ENCODE measurements at places on chromosomes 6 and 20.

- peak; percentile 15 for DNase-seq
These were observed 64.3 kb downstream of the EDN1 start for GRCh38 chr6:12354499-12354898.

- no peak for DNase-seq
These were observed 684.6 kb downstream of the UTRN start for GRCh38 chr6:144969602-144970272.

DNA sequence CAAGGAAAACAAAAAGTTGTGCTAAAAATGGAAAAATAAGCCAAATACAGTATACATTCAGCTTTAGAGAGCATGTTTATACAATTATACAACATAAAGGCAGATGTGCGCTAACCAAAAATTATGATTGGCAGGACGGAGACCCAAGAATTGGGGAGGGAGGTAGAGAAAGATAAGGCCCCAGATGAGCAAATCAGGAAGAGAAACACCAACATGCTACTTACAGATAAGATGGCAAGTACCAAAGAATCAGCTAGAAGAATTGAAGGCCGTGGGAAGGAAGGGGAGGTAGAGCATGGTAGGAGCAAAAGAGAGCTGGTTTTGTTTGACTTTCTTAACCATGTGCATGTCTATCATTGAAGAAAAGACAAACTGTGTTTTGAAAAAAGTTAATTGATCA, 45.4 kb downstream of the PRND start:
- no peak for DNase-seq

- peak; percentile 98 for DNase-seq
These were observed 171.1 kb downstream of the PREX1 start for GRCh38 chr20:48656661-48657211.

DNA sequence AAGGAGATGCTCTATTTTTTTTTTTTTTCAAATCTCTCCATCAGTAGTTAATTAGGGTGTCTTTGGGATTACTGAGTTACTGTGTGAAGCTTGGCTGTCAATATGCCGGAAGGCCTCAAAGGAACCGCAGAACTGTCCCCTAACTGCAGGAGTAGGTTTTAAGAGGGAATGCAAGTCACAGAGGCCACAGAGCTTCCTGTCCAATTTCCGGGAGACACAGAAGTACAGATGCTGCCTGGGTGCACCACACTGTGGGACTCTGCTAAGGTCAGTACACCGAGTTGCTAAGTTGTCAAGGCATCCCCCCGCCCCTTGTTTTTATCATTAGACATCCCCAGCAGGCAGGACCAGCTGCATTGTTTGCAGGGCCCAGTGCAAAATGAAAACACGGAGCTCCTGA, 120.2 kb upstream of the RAB32 start:
- DNase-seq: no peak

- no peak for DNase-seq
These were observed 10.6 kb downstream of the TAAR1 start for GRCh38 chr6:132648356-132648755.

DNA sequence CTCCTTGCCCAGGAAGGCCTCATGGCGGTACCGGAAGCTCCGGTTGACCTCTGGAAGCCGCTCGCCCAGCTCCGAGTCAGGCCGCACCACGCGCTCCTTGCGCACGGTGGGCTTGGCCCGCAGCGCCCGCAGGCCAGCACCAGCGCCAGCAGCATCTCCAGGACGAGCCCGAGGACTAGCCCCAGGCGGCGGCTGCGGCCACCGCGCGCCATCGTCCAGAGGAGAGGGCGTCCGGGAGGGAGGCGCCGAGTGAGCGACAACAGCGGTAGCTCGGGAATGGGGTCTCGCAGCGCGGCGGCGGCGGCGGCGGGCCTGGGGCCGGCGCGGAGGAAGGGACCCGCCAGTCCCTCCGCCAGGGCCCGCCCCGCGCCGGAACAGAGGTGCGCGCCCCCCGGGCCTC, 27.6 kb upstream of the CGA start:
- no peak for DNase-seq

DNA sequence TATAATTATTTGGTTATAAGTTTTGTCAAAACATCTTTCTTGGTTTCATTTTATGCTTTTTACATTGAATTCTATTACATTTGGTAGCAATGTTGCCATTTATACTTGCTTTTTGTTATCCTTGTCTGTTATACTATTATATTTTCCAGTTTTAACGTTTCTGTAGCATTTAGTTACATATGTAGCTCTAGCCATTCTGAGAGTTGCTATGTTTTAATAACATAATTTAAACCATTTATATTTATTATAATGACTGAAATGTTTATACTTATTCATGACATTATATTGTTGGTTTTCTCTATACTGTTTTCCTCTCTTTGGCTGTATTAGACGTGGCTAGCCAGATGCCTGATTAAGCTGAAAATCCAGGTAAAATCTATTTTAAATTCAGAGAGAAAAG, 252.0 kb upstream of the FLRT3 start:
- DNase-seq: no peak

DNA sequence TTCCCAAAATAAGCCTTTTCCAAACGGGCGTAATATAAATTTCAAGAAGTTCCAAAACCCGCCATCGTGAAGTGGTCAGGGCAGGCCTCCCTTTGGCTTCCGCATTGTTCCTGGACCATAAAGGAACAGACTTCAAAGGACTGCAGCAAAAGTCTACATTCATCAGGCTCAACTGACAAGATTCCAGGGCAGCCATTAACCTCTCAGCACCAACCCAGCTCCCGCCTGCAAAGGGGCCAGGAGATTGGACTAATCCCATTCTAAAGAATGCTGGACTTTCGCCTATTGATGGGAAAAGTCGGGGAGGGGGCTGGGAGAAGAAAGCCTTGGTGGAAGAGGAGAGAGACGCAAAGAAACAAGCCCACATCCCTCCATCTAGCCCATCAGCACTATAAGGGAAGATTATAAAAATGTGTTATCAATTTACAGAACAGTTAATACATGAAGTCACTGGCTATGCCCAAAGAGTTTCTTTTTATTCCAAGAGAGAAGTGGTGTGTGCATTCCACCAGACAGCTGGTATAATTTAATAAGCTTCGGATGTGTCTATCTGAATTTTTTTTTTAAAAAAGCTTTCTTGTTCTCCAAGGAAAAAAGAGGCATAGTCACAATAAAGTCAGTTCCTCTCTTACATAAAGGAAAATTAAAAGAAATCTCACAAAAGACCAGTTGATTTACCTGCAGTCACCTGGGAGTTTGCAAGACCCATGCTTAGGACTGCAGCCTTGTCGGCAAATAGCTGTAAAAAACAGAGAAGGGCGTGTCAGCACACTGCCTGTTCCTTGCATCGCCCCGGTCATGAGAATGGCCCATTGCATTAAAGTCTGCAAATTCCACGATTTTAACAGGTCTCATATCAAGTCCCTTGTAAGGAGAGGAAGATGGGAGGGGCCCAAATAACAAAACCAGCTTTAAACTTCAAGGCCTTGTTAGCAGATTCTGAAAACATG, 17.8 kb downstream of the JAG1 start:
- DNase-seq: no peak

GRCh38 chr6:85406641-85407075, 43.2 kb upstream of the NT5E start:
- no peak for DNase-seq

- no peak for DNase-seq
These were observed 11.1 kb upstream of the PEX7 start for GRCh38 chr6:136811272-136811671.

DNA sequence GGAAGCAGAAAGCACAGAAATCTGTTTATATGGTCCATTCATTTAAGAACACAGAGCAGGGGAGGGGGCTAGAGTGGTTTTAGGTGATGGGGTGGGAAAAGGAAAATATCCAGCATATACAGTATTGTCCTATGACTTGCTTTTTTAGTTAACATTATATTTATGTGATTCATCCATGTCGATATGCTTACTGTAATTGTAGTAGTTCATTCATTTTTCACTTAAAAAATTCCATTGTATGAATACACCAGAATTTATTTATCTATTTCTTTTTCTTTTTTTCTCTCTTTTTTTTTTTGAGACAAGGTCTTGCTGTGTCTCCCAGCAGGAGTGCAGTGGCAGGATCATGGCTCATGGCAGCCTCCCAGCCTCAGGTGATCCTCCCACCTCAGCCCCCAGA, 9.6 kb upstream of the PRIM2 start:
- no peak for DNase-seq

GRCh38 chr6:81939766-81940165, 187.3 kb upstream of the TENT5A start:
- DNase-seq: no peak

DNA sequence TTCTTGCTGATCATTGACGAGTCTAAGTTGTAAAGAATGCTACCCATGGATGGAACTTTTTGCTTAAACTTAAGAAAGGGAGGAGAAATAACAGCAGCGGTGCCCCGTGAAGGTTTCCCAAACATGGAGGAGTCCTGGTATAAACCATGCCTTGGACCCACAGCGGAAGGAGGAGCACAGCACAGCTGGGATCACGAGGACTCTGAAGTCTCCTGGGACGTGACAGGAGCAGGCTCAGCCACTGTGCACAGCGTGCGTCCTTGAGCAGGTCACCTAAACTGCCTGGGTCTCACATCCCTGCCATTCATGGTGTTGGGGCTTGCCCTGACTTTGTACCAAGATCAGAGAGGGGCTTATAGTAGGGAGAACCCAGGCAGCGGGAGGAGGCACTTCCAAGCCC, 56.1 kb upstream of the UNC93A start:
- DNase-seq: no peak

DNA sequence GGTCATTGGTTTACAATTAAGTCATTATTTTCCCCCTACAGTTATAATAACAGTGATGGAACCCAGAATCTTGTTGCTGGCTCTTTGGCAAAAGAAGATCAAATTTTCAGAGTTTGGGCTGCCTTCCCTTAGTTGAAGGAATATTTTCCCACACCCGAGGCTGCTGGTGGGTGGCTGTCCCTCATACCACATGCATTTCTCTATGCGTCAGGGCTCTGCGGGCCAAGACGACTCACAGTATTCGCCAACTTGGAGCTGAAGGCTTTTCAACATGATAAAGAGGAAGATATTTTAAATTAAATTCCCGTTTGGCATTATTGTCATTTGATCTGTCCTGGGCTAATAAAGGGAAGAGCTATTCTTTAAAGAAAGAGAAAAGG, 102.2 kb upstream of the SASH1 start:
- DNase-seq: peak; percentile 25

DNA sequence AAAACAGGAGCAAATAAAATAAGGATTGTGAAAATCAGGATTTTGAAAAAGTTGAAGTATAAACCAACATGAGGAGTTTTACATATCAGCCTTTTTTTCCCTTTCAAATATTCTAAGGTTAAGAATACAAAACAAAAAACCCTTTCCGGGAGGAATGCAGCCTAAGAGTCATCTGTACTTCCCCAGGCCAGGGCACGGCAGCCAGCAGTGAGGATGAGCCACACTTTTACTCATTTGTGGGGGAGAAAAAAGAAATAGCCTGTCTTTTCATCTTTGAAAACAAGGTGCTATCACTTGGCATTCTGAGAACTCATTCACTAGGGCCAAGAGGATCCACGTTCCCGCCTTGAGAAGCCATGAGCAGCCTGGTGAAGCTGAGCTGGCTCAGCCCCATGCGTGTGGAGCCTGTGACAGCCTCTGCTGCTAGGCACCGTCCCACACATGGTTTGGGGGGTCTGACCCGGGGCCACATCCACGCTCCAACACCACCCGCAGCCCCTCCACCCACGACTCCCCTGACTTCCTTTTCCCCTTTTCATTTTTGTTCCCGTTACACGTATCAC, 11.2 kb downstream of the SLC22A1 start:
- no peak for DNase-seq

DNA sequence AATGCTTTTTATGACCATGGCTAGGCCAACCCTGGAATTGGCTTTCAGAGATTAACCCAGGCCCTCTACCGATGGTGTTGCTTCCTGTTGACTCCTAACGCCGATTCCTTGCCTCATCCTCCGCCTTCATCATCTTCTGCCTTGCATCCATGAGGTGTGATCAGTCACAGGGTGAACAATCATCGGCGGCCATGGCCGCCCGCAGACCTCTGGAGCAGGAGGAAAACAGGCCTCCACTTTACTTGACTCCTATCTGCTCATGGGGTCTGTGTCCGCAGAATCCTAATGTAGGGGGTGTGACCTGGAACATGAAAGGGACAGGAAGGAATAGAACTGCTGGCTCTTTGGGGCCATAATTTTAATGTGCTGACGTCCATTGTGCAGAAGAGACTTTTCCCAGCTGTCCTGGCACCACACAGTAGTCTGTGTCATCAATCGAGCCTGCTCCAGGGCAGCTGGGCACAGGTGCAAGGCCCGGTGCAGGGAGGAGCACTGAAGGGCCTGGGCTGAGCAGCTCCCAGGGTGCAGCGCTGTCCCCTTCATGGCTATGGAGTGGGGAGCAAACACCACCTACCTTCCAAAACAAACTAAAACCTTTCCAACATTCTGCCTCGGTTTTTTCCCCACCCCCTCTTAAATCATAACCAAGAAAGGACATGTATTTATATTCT, 8.0 kb downstream of the SLC22A3 start:
- no peak for DNase-seq

DNA sequence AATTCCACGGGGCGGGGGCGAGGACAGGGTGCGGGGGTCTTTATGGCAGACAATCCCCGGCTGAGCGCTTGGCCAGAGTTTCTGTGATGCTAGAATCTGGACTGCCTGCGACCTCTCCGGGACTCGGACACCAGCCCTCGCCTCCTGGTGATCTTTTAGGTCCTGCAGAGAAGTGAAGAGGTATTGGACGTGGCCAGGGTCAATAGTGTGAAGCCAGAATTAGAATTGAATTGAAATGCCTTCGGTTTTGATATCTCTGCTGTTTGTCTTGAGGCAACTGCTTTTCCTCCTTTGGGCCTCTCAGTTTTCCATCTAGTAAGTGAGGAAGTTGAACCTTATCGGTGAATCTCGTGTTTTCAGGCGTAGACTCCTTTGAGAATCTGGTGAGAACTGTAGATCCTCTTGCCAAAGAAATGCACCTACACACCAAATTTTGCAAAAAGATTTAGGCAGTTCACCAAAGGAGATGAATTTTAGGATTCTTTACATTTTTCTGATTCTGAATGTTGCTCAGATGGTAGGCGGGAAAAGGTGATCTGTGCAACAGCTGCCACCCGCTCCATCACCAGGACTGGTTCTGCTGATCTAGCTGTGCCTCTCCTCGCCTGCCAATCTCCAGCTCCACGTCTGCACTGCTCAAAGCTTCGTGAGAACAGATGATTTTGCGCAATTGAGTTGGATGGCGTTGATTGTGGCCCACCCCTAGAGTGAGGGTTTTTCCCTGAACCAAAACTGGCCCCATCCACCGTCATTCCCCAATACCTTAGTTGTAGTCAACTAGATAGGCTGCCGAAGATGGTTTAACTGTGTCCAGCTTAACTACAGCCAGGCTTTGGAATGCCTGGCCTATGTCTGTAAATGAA, 837 bp upstream of the OSER1 start:
- DNase-seq: peak; percentile 69

DNA sequence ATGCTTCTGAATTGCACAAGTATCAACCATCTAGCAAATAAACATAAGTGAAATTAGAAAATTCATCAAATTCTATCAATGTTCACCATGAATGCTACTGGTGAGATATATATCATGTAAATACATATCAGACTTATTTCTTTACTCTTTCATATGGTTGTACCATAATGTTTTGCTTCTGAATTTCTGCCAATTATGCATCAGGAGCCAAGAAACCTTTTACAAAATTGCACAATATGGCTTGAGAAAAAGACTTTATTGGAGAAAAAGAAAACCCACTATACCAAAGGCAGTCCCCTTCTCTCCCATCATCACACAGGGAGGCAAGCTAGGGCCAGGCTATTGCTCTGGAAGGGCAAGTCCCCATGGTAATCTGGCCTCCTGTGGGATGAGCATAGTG, 402.6 kb downstream of the C6orf118 start:
- no peak for DNase-seq

Data from Ammon's horn (tissue), 1 donor.